Small intestine (tissue), 16 donors: ENCODE measurements at places on chromosomes 13 and 19. TPM values are rescaled to one million over a fixed set of nuclear protein-coding genes. Genes with fewer than 3 reads are reported as not detected.

ZNF726 gene
- polyA plus RNA-seq: 5.6 TPM

MBD3L1 gene
- polyA plus RNA-seq: not detected

DNA sequence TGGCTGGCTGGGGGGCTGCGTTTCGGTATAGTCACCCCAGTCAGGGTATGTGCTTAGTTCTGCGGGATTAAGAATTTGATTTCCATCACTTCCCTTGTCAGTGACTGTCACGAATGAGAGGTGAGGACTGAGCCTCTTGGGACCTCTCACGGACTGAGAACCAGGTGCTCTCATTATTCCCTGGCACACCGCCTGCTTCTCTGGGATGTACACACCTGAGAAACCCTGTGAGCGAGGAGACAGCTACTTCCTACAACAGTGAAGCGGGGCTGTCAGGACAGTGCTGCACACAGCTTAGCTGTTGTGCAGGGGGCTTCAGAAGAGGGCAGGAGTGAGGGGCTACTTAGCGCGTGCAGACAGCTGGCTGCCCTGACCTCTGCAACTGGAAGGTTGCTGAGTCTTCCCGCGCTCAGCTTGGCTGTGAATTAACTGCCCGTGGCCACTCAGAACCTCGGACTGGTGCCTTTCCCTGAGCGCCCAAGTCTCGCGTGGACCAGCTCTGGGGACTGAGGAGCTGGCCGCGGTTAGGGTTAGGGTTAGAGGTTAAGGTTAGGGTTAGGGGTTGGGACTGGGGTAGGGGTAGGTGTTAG, 65.3 kb upstream of the MCF2L start:
- H3K27ac ChIP-seq: no peak overlapping the region
- no peaks in the 10 kb centered on the region for H3K27me3 ChIP-seq
- no peak for DNase-seq
- no peaks in the 10 kb centered on the region for H3K36me3 ChIP-seq

EDNRB gene
- 7.2 TPM for polyA plus RNA-seq

SPPL2B gene
- 109 TPM for polyA plus RNA-seq

CYP2A7 gene
- polyA plus RNA-seq: 0.13 TPM

TMEM150B gene
- 125 TPM for polyA plus RNA-seq

ZSCAN1 gene
- not detected for polyA plus RNA-seq
